Common myeloid progenitor, CD34-positive (primary cell): ENCODE measurements at places on chromosomes 16 and 17.

DNA sequence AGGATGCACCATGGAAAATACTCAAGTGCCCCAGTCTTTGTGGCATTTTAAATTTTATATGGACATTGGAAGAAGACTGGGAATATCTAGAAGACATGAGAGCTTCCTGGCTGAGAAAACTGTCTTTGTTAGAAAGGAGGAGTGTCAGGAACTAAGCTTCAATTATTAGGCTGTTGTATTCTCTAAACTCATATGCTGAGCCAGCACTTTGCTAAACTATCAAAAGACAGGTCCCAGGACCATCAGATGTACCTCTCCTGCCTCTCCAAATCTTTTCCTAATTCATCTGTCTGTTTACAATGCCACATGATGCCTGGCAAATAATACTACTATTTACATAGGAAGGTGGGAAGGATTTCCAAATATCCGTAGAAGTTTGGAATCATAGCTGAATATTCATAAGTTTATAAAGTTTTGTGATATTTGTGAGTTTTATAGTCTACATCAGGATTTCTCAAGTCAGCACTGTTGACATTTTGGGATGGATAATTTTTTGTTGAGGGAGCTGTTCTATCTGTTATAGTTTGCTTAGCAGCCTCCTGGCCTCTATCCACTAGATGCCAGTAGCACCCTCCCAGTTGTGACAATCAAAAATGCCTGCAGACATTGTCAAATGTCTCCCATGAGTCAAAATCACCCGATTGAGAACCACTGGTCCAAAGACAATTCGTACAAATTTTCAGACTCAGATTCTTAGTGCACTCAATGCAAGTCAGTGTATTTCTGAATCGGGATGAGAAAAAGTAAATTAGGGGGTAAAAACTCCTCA lies 61.2 kb upstream of the NETO2 start:
- no peak overlapping the region for H3K4me3 ChIP-seq
- DNase-seq = no peak
- H3K27me3 ChIP-seq = no peaks in the 10 kb centered on the region
- H3K4me1 ChIP-seq = no peaks in the 10 kb centered on the region

- H3K27me3 ChIP-seq = no peaks in the 10 kb centered on the region
- H3K4me3 ChIP-seq = no peak overlapping the region
- peaks cover 21% of the 10 kb centered on the region for H3K4me1 ChIP-seq
- H3K27ac ChIP-seq = no peak overlapping the region
- DNase-seq = peak; percentile 80
- H3K36me3 ChIP-seq = no peaks in the 10 kb centered on the region
Observed at GRCh38 chr17:15782866-15783265, 50.8 kb downstream of the TBC1D26 start.

DNA sequence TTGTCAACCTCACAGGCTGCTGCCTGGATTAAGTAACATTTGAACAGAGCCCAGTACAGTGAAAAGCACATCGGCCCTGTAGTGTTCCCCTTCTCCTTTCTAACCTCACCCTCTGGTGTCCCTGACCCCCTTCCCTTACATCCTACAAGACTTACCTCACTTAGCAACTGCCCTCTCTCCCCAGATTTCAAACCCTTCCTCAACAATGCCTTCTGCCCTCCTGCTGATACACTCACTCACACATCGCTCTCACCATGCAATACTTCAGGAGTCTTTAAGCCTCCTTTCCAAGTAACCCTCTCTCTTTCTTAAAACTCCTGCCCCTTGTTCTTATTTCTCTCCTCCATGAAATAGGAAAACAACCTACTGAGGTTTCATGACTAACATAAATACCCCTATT lies 17.8 kb downstream of the ZZEF1 start:
- no peaks in the 10 kb centered on the region for H3K4me1 ChIP-seq
- H3K27ac ChIP-seq = no peak overlapping the region
- no peak overlapping the region for H3K4me3 ChIP-seq
- no peak for DNase-seq

DNA sequence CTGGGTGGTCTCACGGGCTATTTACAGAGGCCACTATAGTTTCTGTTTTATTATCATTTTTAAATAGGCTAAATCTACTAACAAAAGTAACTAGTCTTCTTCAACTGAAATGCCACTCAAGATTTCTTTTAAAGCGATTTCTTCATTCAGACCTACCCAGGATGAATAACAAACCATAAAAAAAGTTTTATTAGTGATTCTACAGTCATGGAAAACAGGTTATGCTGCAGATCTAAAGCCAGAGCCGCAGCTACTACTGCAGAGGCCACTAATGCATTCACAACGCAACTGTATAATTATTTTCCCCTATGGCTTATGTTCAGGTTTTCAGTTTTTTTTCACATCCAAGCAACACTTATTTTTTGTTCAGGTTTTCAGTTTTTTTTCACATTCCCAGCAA lies 136.2 kb upstream of the AXIN2 start:
- DNase-seq = no peak
- H3K27ac ChIP-seq = no peak overlapping the region

DNA sequence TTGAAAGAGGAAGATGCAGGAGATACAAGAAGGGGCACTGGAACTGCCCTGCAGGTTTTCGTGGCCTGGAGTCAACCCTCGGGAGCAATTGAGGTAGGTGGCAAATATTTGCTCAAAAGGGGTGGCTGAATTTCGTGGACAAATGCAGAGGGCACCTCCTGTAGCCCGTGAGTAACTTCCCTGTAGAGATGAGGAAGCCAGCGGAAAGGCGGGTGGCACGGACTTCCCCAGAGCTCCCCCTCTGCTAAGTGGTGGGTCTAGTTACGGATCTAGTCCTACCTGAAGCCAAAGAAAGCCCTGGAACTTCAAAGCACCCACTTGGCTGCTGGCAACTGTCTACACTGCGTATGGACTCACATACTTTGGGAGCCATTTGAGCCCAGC lies 1.0 kb upstream of the ATP2C2 start:
- no peaks in the 10 kb centered on the region for H3K36me3 ChIP-seq
- no peaks in the 10 kb centered on the region for H3K4me1 ChIP-seq
- peak; percentile 52 for DNase-seq
- no peak overlapping the region for H3K27ac ChIP-seq

DNA sequence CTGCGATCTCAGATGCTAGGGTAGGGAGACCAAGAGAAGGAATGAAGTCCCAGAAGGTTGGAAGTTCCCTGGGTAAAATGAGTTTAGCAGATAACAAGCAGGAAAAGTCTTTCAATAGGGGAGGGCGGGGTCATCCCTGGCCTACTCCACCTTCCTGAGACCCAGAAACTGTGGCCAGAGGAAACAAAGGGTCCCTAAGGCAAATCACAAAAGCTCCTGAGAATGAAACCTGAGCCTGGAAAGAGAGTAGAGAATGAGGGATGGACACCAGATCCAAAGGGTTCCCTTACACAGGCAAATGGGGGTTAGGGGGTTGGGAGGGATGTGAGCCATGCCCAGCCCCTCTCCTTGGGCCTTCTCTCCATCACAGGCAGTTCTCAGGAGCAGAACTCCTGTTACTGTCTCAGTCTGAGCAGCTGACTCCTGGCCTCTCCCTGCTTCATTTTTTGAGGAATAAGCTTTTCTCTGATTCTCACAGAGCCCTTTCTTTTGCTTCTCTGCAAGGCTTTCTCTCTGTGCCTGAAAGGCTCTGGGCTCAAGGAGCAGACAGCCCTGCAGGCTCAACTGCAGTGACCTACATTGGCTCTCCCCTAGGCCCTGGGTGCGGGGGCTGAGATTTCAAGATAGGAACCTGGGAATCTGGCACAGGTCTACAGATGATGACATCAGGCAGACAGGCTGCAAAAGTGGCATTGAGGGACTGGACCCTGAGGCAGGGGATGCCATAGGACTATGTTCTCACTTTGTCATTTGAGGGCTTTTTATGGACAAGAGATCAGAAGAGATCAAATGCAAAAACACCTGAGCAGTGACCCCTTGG lies 9.8 kb upstream of the NR1D1 start:
- H3K4me3 ChIP-seq = no peak overlapping the region
- H3K4me1 ChIP-seq = peaks cover 74% of the 10 kb centered on the region
- H3K36me3 ChIP-seq = no peaks in the 10 kb centered on the region

DNA sequence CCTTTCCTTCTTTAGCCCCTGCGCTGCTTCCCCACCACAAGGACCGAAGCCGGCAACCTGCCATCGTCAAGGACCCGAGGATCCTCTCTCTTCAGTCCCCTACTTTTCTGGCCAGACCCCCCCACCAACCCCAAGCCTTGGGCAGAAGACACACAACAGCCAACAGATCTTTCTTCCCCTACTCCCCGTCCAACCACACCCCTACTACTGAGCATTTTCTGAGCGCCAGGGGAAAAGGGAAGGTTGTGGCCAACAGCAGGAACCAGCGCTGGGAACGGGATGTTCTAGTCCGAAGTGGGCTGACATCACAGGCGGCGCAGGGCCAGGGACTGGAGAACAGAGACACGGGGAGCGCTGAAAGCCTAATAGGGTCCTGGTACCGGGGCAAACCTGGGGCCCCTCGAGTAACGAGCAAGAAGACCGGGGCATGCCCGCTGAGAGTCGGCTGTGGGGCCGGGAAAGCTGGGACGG lies 528 bp downstream of the PER1 start:
- peak overlapping the region; percentile 85 for H3K27ac ChIP-seq
- peaks cover 12% of the 10 kb centered on the region for H3K4me1 ChIP-seq
- DNase-seq = peak; percentile 69
- H3K4me3 ChIP-seq = peak overlapping the region; percentile 61

GRCh38 chr16:86905302-86905701 lies 327.0 kb downstream of the FOXL1 start:
- H3K4me3 ChIP-seq = no peak overlapping the region
- H3K36me3 ChIP-seq = no peaks in the 10 kb centered on the region
- peaks cover 21% of the 10 kb centered on the region for H3K27me3 ChIP-seq
- H3K4me1 ChIP-seq = no peaks in the 10 kb centered on the region
- no peak for DNase-seq

GRCh38 chr17:17841601-17842025 lies 4.8 kb upstream of the SREBF1 start:
- no peaks in the 10 kb centered on the region for H3K27me3 ChIP-seq
- H3K4me3 ChIP-seq = no peak overlapping the region
- no peak for DNase-seq
